Naive thymus-derived CD4-positive, alpha-beta T cell (primary cell): ENCODE measurements at places on chromosomes 12 and 14. TPM values are rescaled to one million over a fixed set of nuclear protein-coding genes. Genes with fewer than 3 reads are reported as not detected.

The PROX2 gene
- not detected for total RNA-seq

The LMO3 gene
- total RNA-seq = not detected

The CAPZA3 gene
- total RNA-seq = not detected

The PLXNC1 gene
- 12.2 TPM for total RNA-seq

The SERPINA1 gene
- total RNA-seq = 300 TPM

The PIANP gene
- 1.1 TPM for total RNA-seq

The RHEBL1 gene
- 3.4 TPM for total RNA-seq

The HOXC6 gene
- not detected for total RNA-seq

The ADGRD1 gene
- 1.6 TPM for total RNA-seq

The MYO1H gene
- total RNA-seq = not detected

The TTLL5 gene
- 31.2 and 31.4 TPM in 2 replicates for total RNA-seq

The KLRG1 gene
- total RNA-seq = 5.7 TPM

The MMP19 gene
- total RNA-seq = 0.29 TPM

DNA sequence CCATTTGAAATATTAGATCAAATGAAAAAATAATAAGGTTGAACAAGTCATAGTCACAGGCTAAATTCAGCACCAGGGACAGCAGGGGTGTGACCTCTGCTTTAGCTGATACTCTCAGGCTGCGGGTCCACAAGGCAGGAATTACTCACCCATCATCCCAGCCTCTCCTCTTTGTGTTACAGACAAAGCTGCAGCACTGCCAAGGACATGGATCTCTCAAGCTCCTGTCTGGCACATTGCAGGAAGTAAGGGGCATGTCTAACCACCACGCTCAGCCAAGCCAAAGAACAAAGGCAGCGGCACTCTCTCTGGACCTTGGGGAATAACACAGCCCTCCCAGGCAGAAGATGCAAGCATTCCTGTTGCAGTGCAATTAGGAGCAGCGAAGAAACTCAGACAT, 783.8 kb downstream of the VRK1 start:
- no peak overlapping the region for H3K4me3 ChIP-seq
- no peak overlapping the region for H3K27ac ChIP-seq
- no peaks in the 10 kb centered on the region for H3K27me3 ChIP-seq
- DNase-seq = no peak
- no peaks in the 10 kb centered on the region for H3K36me3 ChIP-seq
- no peaks in the 10 kb centered on the region for H3K4me1 ChIP-seq

DNA sequence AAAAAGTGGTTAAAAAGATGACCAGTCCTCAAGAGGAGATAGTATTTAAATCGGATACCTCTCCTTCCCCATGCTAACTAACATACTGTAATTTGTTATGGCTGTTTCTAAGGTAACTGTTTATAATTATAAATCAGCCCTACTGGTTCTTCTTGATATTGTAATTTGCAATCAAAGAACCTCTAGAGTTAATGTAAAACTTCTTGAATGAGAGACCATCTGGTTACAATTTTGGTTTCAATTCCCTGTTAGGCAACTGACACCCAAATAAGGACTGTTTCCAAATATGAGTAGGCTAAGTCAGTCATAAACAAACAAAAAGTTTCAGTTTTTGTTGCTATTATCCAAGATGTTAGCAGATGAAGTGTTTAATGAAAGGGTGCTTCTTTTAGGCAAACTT, 120.2 kb upstream of the DNM1L start:
- no peaks in the 10 kb centered on the region for H3K4me1 ChIP-seq
- DNase-seq = no peak
- no peak overlapping the region for H3K27ac ChIP-seq
- no peaks in the 10 kb centered on the region for H3K36me3 ChIP-seq
- H3K4me3 ChIP-seq = no peak overlapping the region

GRCh38 chr12:69062621-69063237, 129.8 kb upstream of the CPM start:
- H3K27me3 ChIP-seq = no peaks in the 10 kb centered on the region
- H3K27ac ChIP-seq = no peak overlapping the region
- H3K4me3 ChIP-seq = no peak overlapping the region
- no peak for DNase-seq
- no peaks in the 10 kb centered on the region for H3K36me3 ChIP-seq

DNA sequence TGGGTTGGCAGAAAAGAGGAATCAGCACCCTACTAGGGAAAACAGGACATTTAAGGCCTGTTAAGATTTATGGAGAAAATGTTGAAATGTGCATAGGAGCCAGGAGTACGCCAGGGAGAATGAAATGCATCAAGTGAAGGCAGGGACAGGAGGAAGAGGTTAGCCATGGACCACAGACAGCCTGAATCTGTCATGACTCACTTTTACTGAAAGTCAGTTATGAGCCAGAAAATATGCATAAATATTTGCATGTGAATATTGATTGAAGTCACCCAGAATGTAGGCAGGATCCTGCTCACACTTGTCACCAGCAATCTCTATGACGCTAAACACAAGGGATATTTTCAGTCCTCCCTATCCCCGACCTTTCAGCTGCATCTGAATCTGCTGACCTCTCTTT, 25.1 kb upstream of the CDK17 start:
- H3K36me3 ChIP-seq = no peaks in the 10 kb centered on the region
- peaks cover 7% of the 10 kb centered on the region for H3K4me1 ChIP-seq
- H3K27ac ChIP-seq = no peak overlapping the region
- no peak overlapping the region for H3K4me3 ChIP-seq
- H3K27me3 ChIP-seq = no peaks in the 10 kb centered on the region

- peaks cover 6% of the 10 kb centered on the region for H3K36me3 ChIP-seq
- no peak for DNase-seq
- no peaks in the 10 kb centered on the region for H3K4me1 ChIP-seq
- no peak overlapping the region for H3K4me3 ChIP-seq
Measured at GRCh38 chr14:92970271-92970670, 47.3 kb downstream of the CHGA start.

DNA sequence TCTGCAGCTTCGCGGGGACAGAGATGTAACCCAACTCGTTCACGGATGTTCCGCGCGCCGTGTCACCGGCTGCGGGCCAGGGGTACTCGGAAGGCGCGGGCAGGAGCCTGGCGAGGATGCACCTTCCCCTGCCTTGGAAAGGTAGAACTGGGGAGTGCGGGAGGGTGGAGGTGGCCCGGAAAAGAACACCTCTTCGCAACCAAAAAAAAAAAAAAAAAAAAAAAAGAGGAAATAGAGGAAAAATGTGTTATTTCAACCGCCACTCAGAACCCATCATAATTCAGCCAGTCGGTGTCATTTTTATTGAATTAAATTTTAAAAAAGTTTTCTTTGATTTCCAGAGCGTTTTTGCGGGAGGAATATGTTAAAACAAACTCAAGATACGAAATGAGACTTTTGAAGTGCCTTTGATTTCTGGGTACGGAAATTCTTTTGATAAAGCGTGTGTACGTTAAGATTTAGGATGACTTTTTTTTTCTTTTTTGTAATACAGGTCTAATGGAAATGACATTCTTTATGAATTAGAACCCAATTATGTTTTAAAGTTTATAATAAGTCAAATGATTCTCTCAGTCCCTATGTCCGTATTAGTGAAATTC, 8.9 kb downstream of the CDKN1B start:
- peaks cover 18% of the 10 kb centered on the region for H3K4me1 ChIP-seq
- H3K4me3 ChIP-seq = peak overlapping the region; percentile 53

GRCh38 chr12:48198985-48199384, 4.1 kb downstream of the OR10AD1 start:
- no peaks in the 10 kb centered on the region for H3K27me3 ChIP-seq
- H3K4me1 ChIP-seq = peaks cover 28% of the 10 kb centered on the region
- H3K27ac ChIP-seq = peak overlapping the region; percentile 98
- H3K36me3 ChIP-seq = peaks cover 7% of the 10 kb centered on the region

- no peak overlapping the region for H3K27ac ChIP-seq
- H3K4me1 ChIP-seq = no peaks in the 10 kb centered on the region
- no peak for DNase-seq
- no peaks in the 10 kb centered on the region for H3K27me3 ChIP-seq
- H3K36me3 ChIP-seq = no peaks in the 10 kb centered on the region
Measured at GRCh38 chr14:39868949-39869348, 436.7 kb upstream of the FBXO33 start.

DNA sequence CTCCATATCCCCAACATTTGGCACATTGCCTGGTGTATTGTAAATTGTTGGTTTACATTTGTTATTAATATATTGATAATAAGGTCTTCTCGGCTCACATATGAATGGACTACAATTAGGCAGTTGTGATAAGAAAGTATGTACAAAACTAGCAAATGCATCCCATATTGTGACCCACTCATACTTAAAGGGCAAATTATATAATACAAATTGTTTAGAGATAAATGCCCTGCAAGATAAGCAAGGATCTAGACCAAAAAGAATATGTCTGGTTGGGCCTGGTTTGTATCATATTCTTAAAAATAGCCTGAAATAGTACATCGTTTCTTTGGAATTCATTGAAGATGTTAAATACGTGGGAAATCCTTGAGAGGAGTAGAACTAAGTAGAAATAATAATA, 151.3 kb downstream of the CNTN1 start:
- H3K27ac ChIP-seq = no peak overlapping the region
- H3K27me3 ChIP-seq = no peaks in the 10 kb centered on the region
- no peaks in the 10 kb centered on the region for H3K4me1 ChIP-seq

GRCh38 chr14:49615776-49616175, 4.7 kb downstream of the RPL36AL start:
- H3K4me1 ChIP-seq = peaks cover 11% of the 10 kb centered on the region
- no peak overlapping the region for H3K4me3 ChIP-seq
- H3K27me3 ChIP-seq = no peaks in the 10 kb centered on the region
- H3K27ac ChIP-seq = no peak overlapping the region
- H3K36me3 ChIP-seq = peaks cover 7% of the 10 kb centered on the region

DNA sequence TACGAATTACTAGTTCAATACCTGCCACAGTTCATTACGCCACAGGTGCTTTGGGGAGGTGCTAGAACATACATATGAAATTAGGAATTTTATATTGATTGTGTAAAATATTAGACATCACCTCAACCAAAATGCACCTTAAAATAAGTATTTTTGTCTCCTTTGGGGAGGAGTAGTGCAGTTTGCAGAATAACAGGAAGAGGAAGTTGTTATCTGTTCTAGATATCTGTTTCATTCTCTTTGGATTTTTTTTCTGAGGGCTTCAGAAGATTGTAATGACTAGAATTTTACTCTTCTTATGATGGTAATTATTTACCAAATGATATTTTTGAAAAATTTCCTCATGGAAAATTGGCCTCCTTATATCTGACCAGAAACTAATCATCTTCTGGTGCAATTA, 9.9 kb upstream of the GYS2 start:
- no peaks in the 10 kb centered on the region for H3K27me3 ChIP-seq
- peak; percentile 56 for DNase-seq
- peak overlapping the region; percentile 8 for H3K4me3 ChIP-seq

DNA sequence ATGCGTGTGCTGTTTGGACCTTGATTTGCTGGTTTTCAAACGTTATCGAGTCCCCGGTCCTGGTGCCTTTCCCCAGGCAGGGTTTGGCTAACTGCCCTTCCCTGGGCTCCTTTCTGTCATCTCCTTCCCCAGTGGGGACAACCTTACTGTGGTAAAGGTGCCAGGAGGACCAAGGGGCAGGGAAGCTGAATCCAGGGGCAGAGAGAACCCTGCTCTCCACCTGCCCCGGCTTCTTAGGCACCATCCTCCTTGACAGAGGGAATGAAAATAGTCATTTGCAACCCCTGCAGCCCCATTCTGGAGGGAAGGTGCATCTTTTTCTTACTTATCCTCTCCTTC, 5.0 kb downstream of the CEBPE start:
- H3K27ac ChIP-seq = no peak overlapping the region
- H3K36me3 ChIP-seq = no peaks in the 10 kb centered on the region
- no peaks in the 10 kb centered on the region for H3K27me3 ChIP-seq
- peaks cover 16% of the 10 kb centered on the region for H3K4me1 ChIP-seq
- H3K4me3 ChIP-seq = no peak overlapping the region

- peak; percentile 84 for DNase-seq
- H3K27me3 ChIP-seq = no peaks in the 10 kb centered on the region
- H3K4me3 ChIP-seq = peak overlapping the region; percentile 98
- H3K27ac ChIP-seq = peak overlapping the region; percentile 91
- peaks cover 5% of the 10 kb centered on the region for H3K4me1 ChIP-seq
- peaks cover 67% of the 10 kb centered on the region for H3K36me3 ChIP-seq
Measured at GRCh38 chr12:92143686-92144630, 1.7 kb downstream of the BTG1 start.
